ENCODE measurements at places on chromosomes 3 and 15. TPM values are rescaled to one million over a fixed set of nuclear protein-coding genes. Genes with fewer than 3 reads are reported as not detected.

The SHC4 gene
- not detected for total RNA-seq

The SLC35A5 gene
- total RNA-seq = 23.3 TPM

The CTXND1 gene
- total RNA-seq = not detected

The GOLGB1 gene
- total RNA-seq = 49.7 TPM

The ITGA11 gene
- 0.08 TPM for total RNA-seq

The CADM2 gene
- not detected for total RNA-seq

The GOLGA8T gene
- not detected for total RNA-seq

The GHSR gene
- total RNA-seq = not detected

The SUMF1 gene
- total RNA-seq = 16.0 TPM

The PAK6 gene
- total RNA-seq = 1.9 TPM

The ITIH1 gene
- not detected for total RNA-seq

The AGTR1 gene
- total RNA-seq = not detected

The SAMMSON gene
- not detected for total RNA-seq

The PDZRN3 gene
- not detected for total RNA-seq

The TMEM108 gene
- total RNA-seq = not detected

The SLC12A1 gene
- not detected for total RNA-seq

The THPO gene
- not detected for total RNA-seq

The ZBTB47 gene
- 0.38 TPM for total RNA-seq

DNA sequence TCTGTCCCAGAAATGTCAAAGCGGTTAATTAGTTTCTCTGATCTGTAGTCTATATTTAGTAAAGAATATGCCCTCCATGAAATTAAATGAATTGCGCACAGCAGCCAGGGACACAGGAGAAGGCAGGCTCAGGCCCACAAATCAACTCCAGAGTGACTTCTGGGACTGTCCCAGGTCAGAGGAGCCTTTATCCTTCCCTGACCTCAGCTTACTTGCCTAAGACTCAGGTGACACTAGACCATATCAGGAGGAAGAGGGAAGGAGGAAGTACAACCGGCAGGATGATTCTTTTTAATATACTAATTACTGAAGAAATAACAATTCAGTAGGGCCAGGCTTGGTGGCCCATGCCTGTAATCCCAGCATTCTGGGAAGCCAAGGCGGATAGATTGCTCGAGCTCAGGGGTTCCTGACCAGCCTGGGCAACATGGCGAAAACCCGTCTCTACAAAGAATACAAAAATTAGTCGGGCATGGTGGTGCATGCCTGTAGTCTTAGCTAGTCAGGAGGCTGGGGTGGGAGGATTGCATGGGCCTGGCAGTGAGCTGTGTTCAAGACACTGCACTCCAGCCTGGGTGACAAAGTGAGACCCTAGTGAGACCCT, 1.8 kb upstream of the GPR15 start:
- H3K27me3 ChIP-seq = no peaks in the 10 kb centered on the region
- no peak overlapping the region for H3K4me3 ChIP-seq
- no peak for DNase-seq
- H3K36me3 ChIP-seq = no peaks in the 10 kb centered on the region
- H3K27ac ChIP-seq = no peak overlapping the region

- H3K36me3 ChIP-seq = no peaks in the 10 kb centered on the region
- no peak overlapping the region for H3K27ac ChIP-seq
- no peaks in the 10 kb centered on the region for H3K27me3 ChIP-seq
- H3K4me3 ChIP-seq = no peak overlapping the region
Observed at GRCh38 chr3:87270908-87271700, 5.3 kb downstream of the POU1F1 start.

DNA sequence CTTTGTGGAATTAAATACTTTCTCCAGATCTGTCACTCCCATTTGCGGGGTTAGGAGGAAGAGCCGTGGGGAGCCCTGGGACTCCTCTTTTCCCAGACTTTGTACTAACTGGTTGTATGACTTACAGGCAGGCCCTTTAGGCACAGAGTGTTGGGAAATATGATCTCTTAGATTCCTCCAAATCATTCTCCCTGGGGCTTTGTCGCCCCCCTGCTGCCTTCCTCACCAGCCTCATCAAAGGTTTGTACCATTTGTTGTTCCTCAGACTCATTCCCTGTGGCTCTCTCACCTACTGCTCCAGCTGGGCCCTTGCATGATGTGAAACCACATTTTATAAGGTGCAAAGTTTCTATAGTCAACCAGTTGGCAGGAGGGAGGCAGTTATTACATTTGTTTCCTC, 56.4 kb downstream of the CRYGS start:
- H3K36me3 ChIP-seq = no peaks in the 10 kb centered on the region
- no peaks in the 10 kb centered on the region for H3K4me1 ChIP-seq
- no peak overlapping the region for H3K4me3 ChIP-seq

DNA sequence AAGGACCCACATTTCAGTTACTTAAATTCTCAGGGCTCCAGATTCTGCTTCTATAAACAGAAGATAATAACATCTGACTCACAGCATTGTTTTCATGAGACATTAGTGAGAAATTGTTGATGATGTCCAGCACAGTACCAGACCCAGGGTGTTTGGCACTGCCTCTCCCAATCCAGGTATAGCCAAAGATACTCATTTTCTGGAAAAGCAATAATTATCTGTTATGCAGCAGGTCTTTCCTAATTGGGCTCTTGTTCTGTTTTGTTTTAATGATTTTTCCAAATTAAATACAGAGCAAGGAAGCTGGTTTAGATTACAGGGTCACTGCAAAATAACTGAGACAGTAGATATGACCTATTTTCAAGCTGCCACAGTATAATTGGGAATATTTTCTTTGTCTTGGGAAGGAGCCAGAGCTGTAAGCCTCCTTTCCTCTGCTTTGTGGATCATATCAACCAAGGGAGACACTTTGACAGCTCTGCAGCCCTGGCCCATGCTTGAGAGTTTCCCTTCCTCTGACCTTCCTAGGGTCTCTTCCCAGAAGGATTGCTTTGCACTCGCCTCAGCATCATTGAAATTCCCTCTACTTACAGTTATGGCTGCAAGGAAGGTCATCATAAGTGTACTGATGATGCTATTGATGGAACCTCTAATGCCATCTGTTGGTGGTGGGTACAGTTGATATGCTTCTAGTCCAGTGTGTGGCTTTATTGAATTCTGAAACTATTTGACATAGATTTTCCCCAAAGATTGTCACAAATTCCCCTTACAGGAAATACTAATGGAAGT, 522.4 kb upstream of the ADAMTS9 start:
- H3K4me3 ChIP-seq = no peak overlapping the region
- no peaks in the 10 kb centered on the region for H3K36me3 ChIP-seq
- no peaks in the 10 kb centered on the region for H3K27me3 ChIP-seq
- no peak overlapping the region for H3K27ac ChIP-seq

DNA sequence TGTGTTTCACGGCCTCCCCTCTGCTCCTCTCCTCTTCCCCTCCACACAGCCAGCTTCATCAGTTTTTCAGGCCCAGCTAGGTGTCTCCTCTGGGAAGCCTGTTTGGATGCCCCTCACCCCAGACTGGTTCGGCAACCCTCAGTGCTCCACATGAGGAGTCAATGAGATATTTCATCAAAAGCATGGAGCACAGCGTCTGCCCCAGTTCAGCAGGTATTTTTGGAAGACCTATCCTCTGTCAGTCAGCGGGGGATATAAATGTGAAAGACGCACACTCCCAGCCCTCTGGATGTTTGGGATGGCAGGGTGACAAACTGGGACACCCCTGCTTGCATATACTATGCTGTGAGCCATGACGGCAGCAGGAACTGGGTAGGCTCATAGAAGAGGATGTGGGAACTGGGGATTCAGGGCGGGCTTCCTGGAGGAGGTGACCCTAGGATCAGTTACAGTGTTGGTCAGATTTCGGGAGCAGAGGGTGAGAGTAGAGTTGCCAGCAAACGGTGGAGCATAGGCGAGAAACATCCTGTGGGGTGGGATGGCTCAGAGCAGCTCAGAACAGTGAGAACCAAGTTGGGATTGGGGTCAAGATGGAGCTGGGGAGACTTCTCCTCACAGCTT, 42.9 kb downstream of the PXYLP1 start:
- H3K4me3 ChIP-seq = peak overlapping the region; percentile 22
- no peak for DNase-seq
- H3K4me1 ChIP-seq = peaks cover 23% of the 10 kb centered on the region
- no peaks in the 10 kb centered on the region for H3K36me3 ChIP-seq
- no peak overlapping the region for H3K27ac ChIP-seq

DNA sequence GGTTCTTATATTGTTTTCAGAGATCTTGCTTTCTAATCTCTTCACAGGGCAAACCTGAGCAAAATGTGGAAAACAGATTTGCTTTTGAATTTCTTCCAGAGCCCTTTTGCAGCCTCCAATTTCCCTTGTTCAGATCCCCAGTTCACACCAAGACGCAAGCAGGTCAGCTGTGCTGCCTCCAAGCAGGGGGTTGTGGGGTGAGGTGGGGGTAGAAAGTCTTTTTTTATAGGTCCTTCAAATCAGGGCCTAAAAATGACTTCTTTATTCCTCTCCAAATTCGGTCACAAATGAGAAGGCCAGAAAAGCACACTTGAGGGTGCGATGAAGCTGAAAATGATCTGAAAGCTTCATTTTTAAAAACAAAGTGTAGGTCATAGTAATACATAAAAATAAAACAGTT, 26.3 kb upstream of the AVEN start:
- no peaks in the 10 kb centered on the region for H3K36me3 ChIP-seq
- H3K27me3 ChIP-seq = no peaks in the 10 kb centered on the region
- no peak for DNase-seq
- H3K4me3 ChIP-seq = no peak overlapping the region

- no peak for DNase-seq
- no peak overlapping the region for H3K27ac ChIP-seq
- no peaks in the 10 kb centered on the region for H3K4me1 ChIP-seq
- H3K4me3 ChIP-seq = no peak overlapping the region
- no peaks in the 10 kb centered on the region for H3K27me3 ChIP-seq
Observed at GRCh38 chr15:27850981-27851857, 247.9 kb downstream of the OCA2 start.

DNA sequence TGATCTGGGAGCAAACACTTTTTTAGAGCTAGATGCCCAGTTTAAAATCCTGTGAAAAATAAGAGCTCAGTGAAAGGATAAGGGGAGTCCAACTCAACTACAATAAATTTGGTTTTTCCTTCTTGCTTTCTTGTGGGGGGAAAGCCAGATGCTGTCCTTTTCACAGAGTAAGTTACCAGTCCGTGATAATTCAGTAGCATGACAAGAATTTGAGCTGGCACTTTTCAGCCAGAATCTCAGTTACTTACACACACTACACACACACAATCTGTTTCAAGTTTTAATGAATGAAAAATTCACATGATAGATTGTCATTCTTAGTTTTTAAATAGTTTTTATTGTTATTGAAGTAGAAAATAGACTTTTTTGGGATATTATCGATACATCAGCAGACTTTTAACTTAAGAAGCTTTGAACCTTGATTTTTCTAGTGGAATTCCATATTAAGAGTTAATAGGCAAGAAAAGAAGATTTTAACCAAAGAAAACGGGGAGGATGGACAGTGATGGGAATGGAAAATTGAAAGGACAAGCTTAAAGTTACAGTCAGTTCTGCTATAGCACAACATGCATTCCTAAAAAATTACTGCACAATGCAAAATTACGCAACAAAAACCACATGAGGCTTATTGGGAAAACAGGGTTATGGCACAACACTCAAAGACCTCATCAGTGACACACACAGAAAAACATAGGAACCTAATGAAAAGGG, 47.0 kb downstream of the PSMD6 start:
- H3K4me3 ChIP-seq = peak overlapping the region; percentile 5
- no peaks in the 10 kb centered on the region for H3K27me3 ChIP-seq
- peak overlapping the region; percentile 19 for H3K27ac ChIP-seq
- H3K36me3 ChIP-seq = no peaks in the 10 kb centered on the region
- DNase-seq = no peak

DNA sequence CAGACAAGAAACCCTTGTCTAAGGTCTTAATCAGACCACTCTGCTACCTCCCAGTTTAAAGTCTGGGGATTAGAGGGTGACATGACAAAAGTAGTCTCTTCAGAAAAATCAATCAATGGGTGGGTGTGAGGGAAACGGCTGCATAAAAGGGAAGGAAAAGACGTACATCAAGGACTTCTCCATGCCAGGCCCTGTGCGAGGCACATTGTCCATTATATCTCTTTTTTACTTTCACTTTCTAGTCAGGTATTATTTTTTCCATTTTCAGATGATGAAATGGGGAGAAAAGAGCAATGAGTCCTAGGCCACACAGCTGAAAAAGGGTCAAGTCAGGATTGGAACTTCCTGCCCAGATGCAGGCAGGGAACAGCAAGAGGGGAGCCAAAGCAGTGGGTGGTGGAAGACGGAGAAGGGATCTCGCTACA, 4.6 kb upstream of the CX3CR1 start:
- no peak for DNase-seq
- no peaks in the 10 kb centered on the region for H3K27me3 ChIP-seq
- H3K4me1 ChIP-seq = no peaks in the 10 kb centered on the region
- no peak overlapping the region for H3K27ac ChIP-seq
- H3K4me3 ChIP-seq = no peak overlapping the region

- H3K4me1 ChIP-seq = no peaks in the 10 kb centered on the region
- H3K4me3 ChIP-seq = no peak overlapping the region
- no peaks in the 10 kb centered on the region for H3K36me3 ChIP-seq
- H3K27ac ChIP-seq = no peak overlapping the region
Observed at GRCh38 chr3:175980486-175981090, 1121.5 kb downstream of the NAALADL2 start.

DNA sequence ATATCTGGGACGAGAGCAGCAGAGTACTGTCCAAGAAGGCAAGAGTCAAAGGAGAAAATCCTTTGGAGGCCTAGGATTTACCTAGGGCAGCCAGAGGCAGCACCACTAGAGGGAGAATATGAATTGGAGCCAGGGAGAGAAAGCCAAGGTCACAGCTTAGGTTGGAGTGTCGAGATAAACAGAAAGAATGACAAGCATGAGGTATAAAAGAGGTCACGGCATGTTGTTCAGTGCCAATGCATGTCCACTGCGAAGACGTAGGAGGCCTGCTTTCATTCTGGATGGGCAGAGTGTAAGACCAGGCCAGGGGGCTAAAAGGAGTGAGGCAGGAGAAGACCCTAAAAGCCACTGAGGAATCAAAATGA, 47.2 kb downstream of the THBS1 start:
- no peak for DNase-seq
- no peaks in the 10 kb centered on the region for H3K27me3 ChIP-seq
- H3K4me1 ChIP-seq = peaks cover 78% of the 10 kb centered on the region
- H3K27ac ChIP-seq = no peak overlapping the region
- H3K36me3 ChIP-seq = no peaks in the 10 kb centered on the region
- no peak overlapping the region for H3K4me3 ChIP-seq

- DNase-seq = no peak
- H3K27me3 ChIP-seq = no peaks in the 10 kb centered on the region
- H3K4me1 ChIP-seq = no peaks in the 10 kb centered on the region
- no peak overlapping the region for H3K27ac ChIP-seq
Observed at GRCh38 chr15:89098281-89098680, 10.0 kb downstream of the ABHD2 start.

- H3K4me3 ChIP-seq = no peak overlapping the region
- no peaks in the 10 kb centered on the region for H3K27me3 ChIP-seq
- H3K36me3 ChIP-seq = no peaks in the 10 kb centered on the region
- no peak for DNase-seq
Observed at GRCh38 chr3:70557976-70558375, 245.5 kb upstream of the MDFIC2 start.

- DNase-seq = no peak
- H3K4me1 ChIP-seq = no peaks in the 10 kb centered on the region
- no peaks in the 10 kb centered on the region for H3K36me3 ChIP-seq
- no peaks in the 10 kb centered on the region for H3K27me3 ChIP-seq
Observed at GRCh38 chr15:34721802-34722438, 32.9 kb downstream of the GJD2 start.
